ENCODE measurements at places on chromosomes 2 and 18. TPM values are rescaled to one million over a fixed set of nuclear protein-coding genes. Genes with fewer than 3 reads are reported as not detected.

DNA sequence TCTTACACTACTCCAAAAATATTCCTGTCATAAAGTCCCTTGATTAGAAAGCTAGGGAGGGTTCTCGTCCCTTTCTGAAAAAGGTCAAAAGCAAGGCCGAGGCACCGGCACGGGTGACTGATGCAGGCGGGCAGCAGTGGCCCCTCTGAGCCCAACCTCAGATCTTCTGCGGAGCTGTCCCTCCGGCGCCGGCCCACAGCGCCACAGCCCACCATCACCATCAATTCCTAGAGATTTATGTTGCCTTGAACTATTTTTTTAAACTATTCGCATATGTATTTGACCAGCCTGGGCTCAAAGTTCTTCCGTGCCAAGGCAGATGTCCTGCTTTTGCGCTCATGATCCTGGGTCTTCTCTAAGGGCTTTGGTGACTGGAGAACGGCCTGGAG, 26.8 kb downstream of the PRELID3A start:
- H3K27ac ChIP-seq, result no peak overlapping the region
- no peaks in the 10 kb centered on the region for H3K27me3 ChIP-seq
- no peak overlapping the region for H3K4me3 ChIP-seq
- no peak for DNase-seq
- H3K36me3 ChIP-seq, result peaks cover 13% of the 10 kb centered on the region

The REG1A gene
- total RNA-seq, result not detected

DNA sequence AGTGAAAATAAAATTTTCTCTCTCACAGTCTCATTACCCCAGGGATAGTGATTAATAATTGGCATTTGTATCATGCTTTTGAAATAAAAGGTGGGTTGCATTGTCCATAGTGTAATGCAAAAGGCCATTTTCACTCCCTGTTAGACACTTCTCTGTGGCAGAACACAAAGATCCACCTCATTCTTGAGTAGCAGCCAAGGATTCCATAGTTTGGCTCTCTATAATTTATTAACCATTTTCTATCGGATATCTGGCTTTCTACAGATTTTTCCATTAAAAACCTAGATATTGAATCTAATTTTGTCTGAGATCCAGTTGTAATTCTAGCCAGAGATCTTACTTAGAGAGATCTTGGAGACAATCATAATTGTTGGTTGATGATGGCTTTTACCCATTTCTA, 39.0 kb downstream of the CDCA7 start:
- no peak for DNase-seq
- H3K36me3 ChIP-seq, result no peaks in the 10 kb centered on the region
- no peak overlapping the region for H3K4me3 ChIP-seq
- H3K27me3 ChIP-seq, result peaks cover 26% of the 10 kb centered on the region

GRCh38 chr2:213080969-213081617, 70.3 kb downstream of the IKZF2 start:
- H3K27me3 ChIP-seq, result peaks cover 9% of the 10 kb centered on the region
- no peak overlapping the region for H3K27ac ChIP-seq
- no peak overlapping the region for H3K4me3 ChIP-seq
- peaks cover 10% of the 10 kb centered on the region for H3K4me1 ChIP-seq

DNA sequence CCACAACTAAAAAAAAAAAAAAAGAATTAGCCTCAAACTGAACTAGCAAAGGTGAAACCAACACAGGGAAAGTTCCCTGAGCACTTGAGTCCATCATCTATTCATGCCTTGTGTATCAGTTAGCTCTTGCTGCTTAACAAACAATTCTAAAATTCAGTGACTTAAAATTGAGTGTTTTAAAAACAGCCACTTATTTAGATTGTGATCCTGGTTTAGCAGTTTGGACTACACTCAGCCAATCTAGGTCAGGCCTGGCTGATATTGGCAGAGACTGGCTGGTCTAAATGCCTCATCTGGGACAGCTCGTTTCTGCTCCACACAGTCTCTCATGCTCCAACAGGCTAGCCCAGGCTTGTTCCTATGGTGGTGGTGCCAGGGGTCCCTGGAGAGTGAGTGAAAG, 247.9 kb downstream of the ATAD2B start:
- peaks cover 2% of the 10 kb centered on the region for H3K4me1 ChIP-seq
- DNase-seq, result no peak
- H3K27me3 ChIP-seq, result peaks cover 2% of the 10 kb centered on the region
- no peak overlapping the region for H3K4me3 ChIP-seq
- no peak overlapping the region for H3K27ac ChIP-seq

DNA sequence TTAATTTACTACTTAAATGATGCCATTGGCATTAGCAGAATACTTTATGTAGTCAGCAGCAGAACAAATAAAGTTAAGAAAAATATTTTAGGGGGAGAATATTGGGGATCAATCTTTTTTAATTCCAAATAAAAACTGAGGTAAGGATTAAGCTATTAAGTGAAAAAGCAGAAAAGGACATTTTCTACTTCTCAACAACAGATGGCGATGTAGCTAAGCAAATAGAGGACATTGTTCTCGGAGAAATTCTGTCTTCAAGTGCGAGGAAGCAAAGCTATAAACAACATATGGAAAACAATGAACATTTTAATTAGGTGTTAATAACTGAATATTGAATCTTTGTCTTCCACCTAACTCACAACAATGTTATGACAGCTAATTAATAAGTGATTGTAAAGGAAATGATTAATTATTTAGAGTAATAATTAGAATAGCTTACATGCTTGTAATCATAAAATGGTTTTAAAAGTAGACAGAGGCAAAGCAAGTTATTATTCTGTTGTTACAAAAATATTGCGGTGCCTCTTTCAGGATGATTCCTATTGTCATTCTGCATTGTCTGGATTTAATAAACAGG, 32.9 kb upstream of the CCDC93 start:
- peaks cover 5% of the 10 kb centered on the region for H3K4me1 ChIP-seq
- no peak overlapping the region for H3K4me3 ChIP-seq
- no peaks in the 10 kb centered on the region for H3K36me3 ChIP-seq
- no peak for DNase-seq
- no peak overlapping the region for H3K27ac ChIP-seq
- peaks cover 49% of the 10 kb centered on the region for H3K27me3 ChIP-seq

DNA sequence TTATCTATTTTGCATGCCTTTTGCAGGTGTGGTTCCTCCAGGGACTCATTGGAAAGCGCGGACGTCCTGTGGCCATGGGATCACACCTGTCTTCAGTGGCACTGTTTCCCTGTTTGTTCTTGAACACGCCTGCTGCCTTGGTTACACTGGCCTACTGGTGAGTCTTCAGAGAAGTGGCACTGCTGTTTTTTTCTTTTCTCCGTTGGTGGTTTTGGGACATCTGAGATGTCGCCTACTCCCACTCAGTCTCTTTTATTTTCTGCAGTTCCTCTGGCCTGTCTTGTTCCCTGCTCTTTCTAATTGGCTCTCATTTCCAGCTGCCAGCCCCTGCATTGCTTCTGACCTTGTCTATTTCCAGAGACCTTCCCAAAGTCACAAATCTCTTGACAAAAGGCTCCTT, 35.7 kb upstream of the POU3F3 start:
- no peak overlapping the region for H3K4me3 ChIP-seq
- no peak for DNase-seq
- H3K27me3 ChIP-seq, result peaks cover 2% of the 10 kb centered on the region
- no peaks in the 10 kb centered on the region for H3K4me1 ChIP-seq

DNA sequence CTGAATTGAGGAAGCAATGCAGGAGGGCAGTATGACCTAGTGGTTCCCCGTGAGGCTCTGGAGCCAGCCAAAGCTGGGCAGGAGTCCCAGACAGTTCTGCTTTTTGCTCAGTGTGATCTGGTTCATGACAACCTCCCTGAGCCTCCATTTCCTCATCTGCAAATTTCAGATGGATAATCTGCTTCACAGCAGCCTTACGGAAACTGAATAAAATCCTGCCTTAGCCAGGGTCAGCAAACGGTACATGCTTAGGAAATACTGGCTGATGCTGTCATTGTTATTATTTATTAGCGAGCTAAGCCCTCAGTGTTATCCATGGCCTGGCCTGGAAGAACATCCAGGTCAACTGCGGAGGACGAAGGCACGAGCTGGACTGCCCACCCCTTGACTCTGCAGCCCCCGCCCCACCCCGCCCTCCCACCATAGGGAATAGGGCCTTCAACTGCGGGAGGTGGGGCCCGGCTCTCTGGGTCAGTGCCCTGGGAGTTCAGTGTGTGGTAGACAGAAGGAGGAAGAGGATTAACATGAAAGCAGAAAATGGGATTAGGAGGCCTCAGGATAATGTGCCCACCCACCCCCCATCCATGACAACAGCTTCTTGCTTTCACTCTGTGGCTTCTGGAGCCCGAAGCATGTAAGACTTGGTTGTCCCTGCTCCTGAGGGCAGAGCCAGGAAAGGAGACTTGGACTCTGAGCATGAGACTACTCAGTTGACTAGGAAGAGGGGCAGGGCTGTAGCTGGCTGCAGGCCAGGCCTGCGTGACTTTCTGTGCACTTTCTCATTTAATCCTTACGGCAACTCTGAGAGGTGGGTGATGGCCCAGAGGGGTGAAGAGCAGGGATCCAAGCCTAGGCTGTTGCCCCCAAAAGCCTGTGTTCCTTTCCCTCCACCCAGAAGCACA, 13.1 kb downstream of the PKDCC start:
- peaks cover 7% of the 10 kb centered on the region for H3K27me3 ChIP-seq
- H3K4me1 ChIP-seq, result peaks cover 2% of the 10 kb centered on the region

DNA sequence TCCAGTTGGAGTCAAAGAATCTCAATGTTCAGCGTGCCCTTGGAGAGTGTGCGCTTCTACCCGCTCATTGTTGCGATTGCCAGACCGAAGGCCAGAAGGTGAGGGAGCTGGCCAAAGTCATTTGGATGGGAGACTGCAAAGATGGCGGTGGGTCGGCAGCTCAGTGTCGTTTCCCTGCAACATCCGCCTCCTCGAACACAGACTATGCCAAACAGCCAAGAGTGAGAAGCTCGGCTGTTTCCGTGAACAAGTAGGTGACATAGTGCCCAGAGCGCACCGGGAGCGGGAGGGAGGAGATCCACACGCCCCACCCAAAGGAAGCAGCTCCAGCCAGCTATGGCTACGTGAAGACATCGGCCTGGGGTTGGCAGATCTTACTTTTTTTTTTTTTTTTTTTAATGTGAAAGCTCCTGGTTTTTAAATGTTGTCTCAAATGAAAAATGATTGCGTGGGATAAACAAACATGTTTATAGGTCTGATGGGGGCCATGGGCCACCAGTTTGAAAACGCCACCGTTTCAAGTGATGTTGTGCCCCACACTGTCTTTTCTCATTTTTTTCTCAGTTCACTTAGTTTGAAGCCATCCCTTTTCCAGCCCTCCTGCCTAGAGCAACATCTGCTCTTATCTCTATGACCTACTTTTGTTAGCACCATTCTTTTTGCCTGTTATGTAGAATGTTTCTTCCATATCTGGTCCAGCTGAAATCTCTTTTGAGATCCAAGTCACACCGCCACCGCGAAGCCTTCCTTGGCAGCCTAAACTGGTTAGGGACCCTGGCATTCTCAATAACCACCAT, 682.4 kb downstream of the RNF144A start:
- H3K4me1 ChIP-seq, result peaks cover 19% of the 10 kb centered on the region
- no peak overlapping the region for H3K4me3 ChIP-seq

DNA sequence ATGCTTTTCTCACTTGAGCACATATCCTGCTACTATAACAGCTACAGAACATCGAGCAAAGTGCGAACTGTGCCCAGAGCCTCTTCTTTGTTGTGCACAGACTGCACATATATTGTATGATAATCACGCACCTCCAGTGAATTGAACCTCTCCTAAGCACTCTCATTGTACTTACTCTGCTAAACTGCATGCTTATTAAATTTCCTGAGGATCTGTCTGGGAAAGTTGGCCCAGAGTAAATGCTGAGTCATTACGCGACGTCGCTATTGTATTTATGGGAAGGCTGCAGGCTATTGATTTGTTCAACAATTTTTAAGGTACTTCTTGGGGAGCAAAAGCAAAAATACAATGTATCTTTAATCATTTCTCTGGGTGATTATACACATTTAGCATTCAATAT, 399.6 kb upstream of the DSEL start:
- H3K4me3 ChIP-seq, result no peak overlapping the region
- no peaks in the 10 kb centered on the region for H3K4me1 ChIP-seq
- H3K27me3 ChIP-seq, result no peaks in the 10 kb centered on the region
- H3K36me3 ChIP-seq, result no peaks in the 10 kb centered on the region

DNA sequence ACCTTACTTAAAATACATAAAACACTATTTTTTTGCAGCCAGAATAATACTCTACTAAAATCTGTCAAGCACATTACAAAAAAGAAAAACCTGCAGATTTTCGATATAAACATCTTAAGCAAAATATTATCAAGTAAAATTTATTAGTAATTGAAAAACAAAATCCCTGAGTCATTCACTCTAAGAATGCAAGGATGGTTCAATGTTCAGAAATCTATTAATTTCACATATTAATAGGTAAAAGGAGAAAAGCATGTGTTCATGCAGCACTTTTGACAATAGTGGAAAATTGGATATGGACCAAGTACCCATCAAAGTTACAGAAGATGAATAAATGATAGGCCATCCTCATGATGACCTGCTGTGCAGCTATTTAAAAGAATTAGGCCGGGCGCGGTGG, 66.2 kb upstream of the OTOS start:
- H3K4me1 ChIP-seq, result no peaks in the 10 kb centered on the region
- H3K36me3 ChIP-seq, result no peaks in the 10 kb centered on the region
- no peak for DNase-seq
- H3K27ac ChIP-seq, result no peak overlapping the region
- no peak overlapping the region for H3K4me3 ChIP-seq

DNA sequence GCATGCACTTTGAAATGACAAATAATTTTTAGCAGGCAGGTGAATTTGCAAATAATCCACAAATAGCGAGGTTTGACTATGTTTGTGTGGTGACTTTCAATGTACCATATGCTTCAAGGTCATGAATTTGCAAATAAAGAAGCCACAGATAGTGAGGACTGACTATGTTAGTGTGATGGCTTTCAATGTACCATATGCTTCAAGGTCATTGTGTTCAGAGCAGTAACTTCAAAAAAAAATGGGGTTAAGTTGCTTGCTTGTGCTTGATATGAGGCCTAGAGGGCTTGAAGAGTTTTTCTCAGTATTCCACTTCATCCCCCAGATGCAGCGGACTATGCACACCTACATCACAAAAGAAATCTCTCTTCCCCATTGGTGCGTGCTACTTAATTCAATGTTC, 602.9 kb upstream of the LRRTM4 start:
- no peak overlapping the region for H3K4me3 ChIP-seq
- H3K27me3 ChIP-seq, result no peaks in the 10 kb centered on the region
- DNase-seq, result no peak
